ENCODE measurements at places on chromosomes 16 and 17.

DNA sequence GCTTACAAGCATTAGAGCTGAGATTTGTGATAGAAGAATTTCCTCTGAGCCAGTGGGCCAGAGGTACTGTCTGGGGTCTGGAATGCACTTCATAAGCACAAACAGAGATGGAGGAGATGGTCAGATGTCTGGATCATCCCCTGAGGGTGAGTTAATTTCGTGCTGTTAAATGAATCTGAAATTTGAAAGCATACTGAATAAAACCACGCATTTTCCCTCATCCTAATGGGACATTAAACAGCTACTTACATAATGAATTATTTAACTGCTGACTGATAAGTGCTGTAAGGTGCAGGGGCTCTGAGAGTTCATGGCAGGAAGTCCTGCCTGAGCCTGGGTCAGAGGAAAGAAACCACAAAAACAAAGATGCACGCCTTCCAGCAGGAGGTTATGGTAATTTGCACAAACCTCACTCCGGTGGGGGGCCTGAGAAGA, 136.3 kb upstream of the XYLT1 start:
- DNase-seq = no peak

DNA sequence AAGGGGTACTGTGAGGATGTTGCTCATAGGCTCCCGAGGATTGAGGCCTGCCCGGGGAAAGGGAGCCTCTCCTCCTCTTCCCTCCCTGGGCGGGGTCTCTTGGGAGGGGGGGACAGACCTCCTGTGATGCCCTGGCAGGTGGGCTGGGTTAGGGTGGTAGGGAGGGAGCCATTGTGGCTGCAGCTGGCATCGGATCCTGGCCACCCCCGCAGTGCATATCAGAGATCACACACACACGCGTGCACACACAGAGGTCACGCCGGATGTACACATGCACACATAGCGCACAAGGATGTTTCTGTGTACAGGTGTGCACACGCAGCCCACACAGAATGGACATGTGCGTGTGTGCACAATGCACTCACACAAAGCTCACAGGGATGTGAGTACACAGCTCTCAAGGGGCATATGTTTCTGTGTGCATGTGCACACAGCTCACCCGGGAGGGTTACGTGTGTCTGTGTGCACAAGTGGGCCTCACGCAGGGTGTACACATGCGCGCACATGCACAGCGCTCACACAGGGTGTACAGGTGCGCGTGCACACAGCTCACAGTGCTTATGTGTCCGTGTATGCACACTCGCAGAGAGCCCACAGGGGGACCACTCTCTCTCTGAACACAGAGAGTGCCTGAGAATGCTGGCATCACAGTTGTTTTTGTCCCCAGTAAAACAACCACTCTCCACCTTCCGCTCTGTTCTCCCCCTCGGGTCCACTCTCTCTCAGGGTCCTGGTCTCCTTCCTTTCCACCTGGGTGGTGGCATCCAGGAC, 2.4 kb downstream of the GJD3 start:
- no peak for DNase-seq

- DNase-seq = no peak
These were observed 33.5 kb downstream of the XYLT1 start for GRCh38 chr16:17437127-17437720.

- DNase-seq = no peak
These were observed 141.8 kb downstream of the NPIPB5 start for GRCh38 chr16:22652463-22652845.

DNA sequence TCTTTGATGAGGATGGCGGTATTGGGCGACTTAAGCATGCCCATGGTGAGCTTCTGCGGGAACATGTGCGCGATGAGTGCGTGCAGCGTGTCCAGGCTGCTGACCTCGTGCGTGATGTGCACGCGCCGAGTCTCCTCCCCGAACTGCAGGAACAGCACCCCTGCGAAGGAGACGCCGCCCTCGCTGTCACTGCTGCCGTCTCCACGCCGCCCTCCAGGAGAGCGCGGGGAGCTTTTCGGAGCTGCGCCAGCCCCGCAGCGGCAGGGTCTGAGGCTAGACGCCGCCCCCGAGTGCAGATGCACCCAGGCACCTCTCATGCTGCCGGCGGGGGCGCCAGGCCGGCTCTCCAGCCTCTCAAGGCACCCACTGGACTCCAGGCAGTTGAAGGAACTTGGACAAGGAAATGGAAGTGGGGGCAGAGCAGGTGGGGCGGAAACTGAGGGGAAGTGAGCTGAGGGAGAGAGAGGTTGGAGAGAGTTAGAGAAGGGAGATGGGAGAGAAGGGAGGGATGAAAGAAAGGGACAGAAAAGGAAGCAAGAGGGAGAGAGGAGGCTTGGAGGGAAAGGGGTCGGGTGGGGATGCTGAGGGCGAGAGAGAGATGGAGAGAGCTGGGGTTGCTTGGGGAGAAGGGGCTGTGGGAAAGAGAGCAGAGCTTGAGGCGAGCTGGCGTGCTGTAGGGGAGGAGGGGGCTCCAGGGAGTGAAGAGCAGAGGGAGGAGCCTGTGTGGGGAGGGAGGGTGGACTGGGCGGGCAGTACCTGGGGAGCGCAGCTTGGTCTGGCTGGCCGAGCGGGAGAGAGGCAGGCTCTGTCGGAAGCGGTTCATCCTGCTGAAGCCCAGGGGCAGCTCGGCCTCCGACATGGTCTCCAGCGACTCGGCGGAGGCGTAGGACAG, 42.1 kb downstream of the SRCIN1 start:
- peak; percentile 86 for DNase-seq

GRCh38 chr17:51154176-51154575, 817 bp downstream of the NME1 start:
- no peak for DNase-seq

GRCh38 chr17:75755990-75756389, 9.0 kb downstream of the GALK1 start:
- DNase-seq = no peak

GRCh38 chr17:64387145-64387473, 3.6 kb downstream of the PECAM1 start:
- no peak for DNase-seq

GRCh38 chr17:6186998-6187397, 116.8 kb downstream of the WSCD1 start:
- DNase-seq = no peak

- no peak for DNase-seq
These were observed 10.2 kb downstream of the HOXB1 start for GRCh38 chr17:48520631-48521079.

DNA sequence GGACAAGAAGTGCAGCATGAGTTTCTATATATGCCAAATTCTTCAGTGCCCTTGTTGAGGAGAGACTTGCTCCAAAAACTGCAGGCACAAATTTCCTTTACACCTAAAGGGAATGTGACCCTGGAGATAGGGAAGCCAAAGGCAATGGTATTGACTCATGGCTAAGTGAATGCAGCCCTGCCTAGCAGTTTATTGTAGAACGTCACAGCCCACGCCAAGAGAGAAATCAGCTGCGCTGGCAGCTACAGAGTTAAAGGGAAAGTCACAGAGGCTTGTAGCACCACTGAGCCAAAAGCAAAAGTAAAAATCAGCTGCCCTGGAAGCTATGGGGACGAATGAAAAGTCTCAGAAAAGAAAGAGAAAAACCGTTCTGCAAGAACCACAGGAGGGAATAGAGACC, 10.1 kb downstream of the POLR3K start:
- no peak for DNase-seq

DNA sequence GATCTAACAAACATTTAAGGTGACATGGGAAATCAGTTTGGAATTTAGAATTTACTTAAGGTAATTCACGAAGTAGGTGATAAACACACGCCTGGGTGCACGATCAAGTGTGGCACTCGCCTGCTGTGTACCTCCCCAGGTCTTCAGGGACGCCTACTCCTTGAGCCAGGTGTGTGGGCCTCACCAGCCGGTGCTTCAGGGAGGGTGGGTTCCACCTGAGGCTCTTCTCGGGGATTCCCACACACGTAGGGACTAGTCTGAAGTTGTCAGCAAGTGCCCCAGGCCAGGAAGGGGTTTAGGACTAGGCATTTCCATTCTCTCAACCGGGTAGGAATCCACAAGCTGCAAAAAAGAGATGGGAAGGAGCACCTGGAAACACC, 9.8 kb upstream of the NAT9 start:
- no peak for DNase-seq

GRCh38 chr17:61221597-61222471, 177.8 kb upstream of the TBX2 start:
- no peak for DNase-seq

- DNase-seq = no peak
These were observed 12.7 kb downstream of the BPTF start for GRCh38 chr17:67837965-67838364.

- no peak for DNase-seq
These were observed 1.6 kb upstream of the ODAD4 start for GRCh38 chr17:41928693-41929251.

DNA sequence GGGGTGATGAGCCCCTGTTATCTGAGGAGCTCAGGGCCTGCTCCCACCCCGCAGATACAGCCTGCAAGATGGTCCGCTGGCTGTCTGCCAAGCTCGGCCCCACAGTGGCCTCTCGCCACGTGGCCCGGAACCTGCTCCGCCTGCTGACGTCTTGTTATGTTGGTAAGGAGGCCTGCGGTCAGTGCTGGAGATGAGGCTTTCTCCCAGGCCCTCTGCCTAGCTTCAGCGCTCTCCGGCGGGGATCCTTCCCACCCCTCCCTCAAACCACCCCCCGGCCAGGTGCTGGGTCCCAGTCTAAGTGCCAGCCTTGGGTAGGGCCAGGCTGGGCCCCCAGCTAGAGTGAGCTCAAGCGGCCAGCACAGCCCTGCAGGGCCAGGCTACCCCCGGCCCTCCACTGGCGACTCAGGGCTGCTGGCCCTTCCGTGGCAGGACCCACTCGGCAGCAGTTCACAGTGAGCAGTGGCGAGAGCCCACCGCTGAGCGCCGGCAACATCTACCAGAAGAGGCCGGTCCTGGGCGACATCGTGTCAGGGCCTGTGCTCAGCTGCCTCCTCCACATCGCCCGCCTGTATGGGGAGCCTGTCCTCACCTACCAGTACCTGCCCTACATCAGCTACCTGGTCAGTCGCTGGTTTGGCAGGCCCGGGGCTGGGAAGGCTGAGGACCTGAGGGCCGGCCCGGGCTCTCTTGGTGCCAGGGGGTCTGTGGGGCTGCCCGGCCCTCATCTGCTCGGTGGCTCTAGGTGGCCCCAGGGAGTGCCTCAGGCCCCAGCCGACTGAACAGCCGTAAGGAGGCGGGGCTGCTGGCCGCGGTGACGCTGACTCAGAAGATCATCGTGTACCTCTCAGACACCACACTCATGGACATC, 6.1 kb downstream of the WDR81 start:
- no peak for DNase-seq

GRCh38 chr16:26645614-26646013, 421.1 kb upstream of the C16orf82 start:
- DNase-seq = peak; percentile 72

DNA sequence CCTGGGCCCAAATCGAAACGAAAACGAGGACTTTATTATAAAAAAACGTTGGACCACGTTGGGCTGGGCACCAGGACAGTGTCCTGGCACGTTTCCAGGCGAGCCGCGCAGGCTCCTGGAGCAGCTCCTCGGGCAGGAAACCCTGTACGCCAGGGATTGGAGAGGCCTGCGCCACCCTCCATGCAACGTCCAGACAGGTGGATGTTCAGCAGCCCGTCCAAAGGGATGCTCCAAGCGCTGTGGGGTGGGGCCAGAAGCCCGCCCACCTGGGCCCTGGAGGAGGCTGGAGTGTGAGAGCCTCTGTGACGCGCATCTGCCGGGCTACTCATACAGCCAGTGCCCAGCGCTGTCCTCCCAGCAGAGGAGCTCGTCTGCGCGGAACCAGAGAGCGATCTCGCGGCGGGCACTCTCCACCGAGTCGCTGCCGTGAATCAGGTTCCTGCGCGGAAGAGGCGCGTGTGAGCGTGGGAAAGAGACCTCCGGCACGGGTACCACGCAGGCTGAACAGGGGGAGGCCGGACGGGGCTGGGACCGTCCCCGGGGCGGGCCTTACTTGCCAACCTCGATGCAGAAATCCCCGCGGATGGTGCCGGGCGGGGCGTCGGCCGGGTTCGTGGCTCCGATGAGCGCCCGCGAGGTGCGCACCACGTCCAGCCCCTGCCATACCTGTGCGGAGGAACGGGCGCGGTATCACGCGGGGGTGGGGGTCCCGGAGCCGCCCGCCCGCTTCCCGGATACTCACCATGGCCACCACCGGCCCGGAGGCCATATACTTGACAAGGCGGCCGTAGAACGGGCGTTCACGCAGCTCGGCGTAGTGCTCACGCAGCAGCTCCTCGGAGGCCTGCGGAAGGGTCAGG, 785 bp downstream of the NME3 start:
- DNase-seq = no peak

DNA sequence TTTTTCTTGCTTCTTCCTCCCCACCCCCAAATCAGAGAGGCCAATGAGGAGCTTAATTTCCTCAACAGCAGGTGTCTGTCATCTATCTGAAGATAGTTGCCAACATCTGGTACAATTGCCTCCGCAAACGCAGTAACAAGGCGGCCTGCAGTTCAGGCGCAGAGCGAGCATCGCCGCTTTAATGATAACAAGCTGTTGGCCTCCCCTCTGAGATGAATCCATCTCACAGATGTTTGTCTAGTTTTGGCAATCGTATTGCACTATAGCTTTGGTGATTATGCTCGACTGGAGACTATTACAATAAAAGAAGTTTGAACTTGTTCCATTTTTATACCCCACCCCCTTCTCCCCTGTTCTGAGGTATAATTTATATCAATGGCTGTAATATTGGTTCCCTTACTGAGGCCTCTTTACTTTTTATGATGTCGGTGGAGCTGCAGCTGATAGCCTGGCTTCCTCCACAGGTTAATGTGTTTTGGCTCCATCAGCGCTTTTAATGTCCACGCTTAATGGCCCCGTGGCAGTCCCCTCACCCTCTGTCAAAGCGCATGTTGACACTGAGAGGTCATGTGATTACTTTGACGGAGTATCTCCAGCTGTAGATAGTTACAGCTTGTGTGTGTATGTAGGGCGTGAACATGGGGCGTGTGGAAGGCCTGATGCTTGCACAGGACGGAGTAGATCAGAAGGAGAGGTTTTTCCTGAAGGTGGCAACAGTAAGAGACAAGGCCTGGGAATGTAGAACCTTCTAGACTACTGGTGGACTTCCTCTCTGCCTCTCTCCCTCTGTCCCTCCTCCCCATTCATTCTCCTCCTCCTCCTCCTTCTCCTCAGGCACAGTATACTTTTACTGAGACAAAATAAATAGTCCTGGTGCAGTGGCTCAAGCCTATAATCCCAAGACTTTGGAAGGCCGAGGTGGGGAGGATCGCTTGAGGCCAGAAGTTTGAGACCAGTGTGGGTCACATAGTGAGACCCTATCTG, 164.7 kb downstream of the MSI2 start:
- DNase-seq = no peak

DNA sequence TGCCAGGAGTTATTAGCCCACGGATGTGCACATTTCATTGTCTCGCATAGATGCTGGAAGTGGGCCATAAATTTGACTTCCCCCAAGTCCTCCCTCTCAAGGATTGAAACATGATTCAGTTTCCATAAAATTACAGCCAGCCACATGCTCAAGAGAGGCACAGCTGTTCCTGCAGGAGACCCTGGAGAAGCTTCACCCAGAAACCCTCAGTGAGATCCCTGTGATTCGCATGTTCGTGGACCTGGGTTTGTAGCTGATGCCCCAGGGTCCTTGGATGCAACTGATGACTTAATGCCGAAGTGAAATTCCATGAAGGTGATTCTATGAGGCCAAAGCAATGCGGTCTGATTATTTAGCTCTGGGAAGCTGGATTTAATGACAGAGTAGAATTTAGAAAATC, 24.7 kb upstream of the AQP8 start:
- no peak for DNase-seq

- DNase-seq = no peak
These were observed 399.7 kb downstream of the XYLT1 start for GRCh38 chr16:17070882-17071592.

GRCh38 chr17:73952082-73952479, 251.4 kb upstream of the RPL38 start:
- DNase-seq = peak; percentile 91

Measured in ecto neural progenitor cell (in vitro differentiated cells).